Activated CD8-positive, alpha-beta T cell treated with anti-CD3 and anti-CD28 coated beads, Interleukin-2, amount 10 ng/mL, durations not matched to agents 7 days and 5 days (primary cell): ENCODE measurements at places on chromosomes 3 and 15. TPM values are rescaled to one million over a fixed set of nuclear protein-coding genes. Genes with fewer than 3 reads are reported as not detected.

DNA sequence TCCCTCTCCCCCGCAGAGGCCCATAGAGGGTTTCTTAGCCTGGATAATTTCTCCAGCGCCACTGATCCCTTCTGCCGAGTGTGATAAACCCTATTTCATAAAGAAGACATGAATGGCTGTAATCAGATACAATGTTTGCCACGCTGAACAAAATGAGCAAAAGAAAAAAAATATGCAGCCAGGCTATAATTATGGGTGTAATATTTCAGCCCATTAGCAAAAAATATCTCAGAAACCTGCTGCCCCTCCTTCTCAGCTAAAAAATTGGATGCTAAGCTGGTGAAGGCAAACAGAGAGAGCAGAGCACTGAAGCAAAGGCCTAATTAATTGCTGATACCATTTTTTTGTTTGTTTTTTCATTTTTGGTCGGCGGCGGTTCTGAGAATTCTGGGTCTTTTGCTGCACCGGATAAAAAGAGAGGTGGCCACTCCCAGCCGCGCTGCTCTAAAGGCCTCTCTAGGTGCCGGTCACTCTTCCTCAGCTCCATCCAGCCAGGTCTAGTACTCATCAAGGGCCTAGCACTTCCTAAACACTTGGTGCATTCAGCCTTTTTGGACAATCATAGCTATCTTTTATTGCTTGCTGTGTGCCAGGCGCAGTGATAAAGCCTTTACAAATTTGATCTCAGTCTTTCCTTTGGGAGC, 128.7 kb upstream of the TLE3 start:
- DNase-seq = no peak

DNA sequence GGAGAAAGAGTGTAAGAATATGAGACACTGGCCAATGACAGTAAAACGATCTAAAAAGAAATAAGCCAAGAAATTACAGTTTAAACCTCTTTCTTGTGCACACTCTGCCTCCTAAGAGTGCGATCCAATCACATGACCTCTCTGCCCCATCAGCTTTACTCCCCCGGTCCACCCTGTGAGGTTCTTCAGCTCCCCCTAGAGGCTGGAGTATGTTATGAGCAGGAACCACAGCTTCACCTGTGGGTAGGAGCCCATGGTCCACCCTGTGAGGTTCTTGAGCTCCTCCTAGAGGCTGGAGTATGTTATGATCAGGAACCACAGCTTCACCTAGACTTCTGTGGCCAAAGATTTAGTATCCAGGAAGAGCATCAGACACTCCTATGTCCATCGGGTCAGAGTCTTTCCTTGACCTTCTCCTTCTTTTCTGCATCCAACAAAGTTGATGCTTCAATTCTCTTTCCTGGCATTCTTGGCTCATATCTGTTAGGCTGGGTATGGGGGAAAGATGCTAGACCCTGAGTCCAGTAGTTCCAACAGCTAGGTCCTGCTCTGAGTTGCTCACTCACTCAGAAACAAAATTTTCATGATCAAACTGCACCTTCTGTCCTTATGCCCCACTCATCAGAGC, 164.0 kb downstream of the MINAR1 start:
- peak; percentile 76 for DNase-seq

- no peak for DNase-seq
Measured at GRCh38 chr15:96117270-96117669, 213.2 kb upstream of the NR2F2 start.

- no peak for DNase-seq
Measured at GRCh38 chr3:29677421-29677820, 396.6 kb downstream of the RBMS3 start.

GRCh38 chr15:99414755-99415731, 150.7 kb upstream of the MEF2A start:
- DNase-seq = no peak

GRCh38 chr3:55524565-55525244, 37.6 kb upstream of the WNT5A start:
- no peak for DNase-seq

GRCh38 chr15:73818308-73818985, 54.9 kb upstream of the TBC1D21 start:
- DNase-seq = no peak

DNA sequence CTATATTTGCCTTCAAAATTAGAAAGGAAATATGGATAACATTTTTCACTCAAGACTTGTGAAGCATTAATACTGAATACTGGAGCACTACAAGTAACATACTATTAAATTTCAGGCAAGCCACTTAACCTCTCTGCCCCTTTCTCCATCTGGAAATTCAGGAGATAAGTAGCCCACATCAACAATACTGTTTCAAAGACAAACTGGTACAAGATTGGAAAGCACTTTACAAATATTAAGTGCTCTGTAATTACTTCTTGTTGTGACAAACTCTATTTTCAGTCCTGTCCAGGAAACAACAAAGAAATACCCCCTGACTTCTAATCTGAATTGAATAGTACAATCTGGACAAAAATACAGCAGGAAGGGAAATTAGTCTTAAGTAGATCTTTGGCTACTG, 49.3 kb downstream of the TMEM212 start:
- DNase-seq = no peak

GRCh38 chr3:68988740-68989139, 24.7 kb downstream of the EOGT start:
- DNase-seq = no peak

DNA sequence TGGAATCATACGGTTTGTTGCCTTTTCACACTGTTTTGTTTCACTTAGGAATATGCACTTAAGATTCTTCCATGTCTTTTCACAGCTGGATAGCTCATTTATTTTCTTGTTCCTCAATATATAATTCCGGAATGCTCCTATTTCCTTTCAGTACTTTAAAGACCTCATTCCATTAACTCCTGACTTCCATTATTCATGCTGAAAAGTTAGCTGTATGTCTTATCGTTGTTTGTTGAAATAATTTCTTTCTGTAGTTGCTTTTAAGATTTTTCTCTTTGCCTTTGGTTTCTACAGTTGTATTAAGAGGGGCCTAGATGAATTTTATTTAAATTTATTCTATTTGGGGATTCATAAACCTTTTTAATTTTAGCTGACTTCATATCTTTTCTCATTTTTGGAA, 122.2 kb downstream of the ANXA2 start:
- no peak for DNase-seq

DNA sequence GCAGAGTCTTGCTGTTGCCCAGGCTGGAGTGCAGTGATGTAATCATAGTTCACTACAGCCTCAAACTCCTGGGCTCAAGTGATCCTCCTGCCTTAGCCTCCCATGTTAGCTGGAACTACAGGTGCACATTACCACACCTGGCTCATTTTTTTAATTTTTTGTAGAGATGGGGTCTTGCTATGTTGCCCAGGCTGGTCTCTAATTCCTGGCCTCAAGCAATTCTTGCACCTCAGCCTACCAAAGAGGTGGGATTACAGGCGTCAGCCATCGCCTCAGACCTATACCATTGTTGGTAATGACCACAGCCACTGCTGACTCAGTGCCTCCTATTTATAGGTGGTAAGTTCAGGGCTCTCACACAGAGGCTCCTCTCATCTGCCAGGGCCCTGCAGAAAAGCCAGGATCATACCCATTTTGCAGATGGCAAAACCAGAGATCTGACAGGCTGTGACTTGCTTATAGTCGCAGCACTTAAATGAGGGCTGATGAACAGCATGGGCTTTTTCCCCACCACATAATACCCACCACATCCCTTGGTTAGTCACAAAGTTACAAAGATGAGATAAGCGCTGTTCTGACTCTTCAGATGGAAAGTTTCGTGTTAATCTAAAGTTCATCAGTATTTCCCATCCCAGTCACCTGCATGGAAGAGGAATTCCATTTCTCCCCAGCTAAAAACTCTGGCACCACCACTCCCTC, 21.8 kb upstream of the SPATA12 start:
- DNase-seq = peak; percentile 31

DNA sequence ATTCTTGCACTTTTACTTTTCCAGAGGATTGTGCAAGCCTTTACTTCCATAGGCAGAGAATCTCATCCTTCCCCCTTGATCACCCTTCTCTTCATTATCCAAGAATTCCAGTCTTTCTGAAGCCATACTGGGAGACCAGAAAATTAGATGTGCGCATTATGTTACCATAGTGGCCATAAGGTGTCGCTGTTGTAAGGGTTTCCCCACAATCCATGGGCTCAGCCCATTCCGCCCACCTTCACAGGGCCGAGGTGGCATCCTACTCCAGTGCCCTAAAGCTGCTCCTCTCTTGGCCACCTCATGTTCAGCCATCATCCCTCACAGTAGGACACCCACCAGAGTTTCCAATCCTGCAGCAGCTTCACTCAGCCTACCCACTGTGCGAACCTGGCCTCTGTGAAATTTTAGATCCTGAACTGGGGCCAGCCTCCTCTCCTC, 35.0 kb downstream of the CTSH start:
- peak; percentile 42 for DNase-seq

- no peak for DNase-seq
Measured at GRCh38 chr15:81516012-81516411, 142.0 kb upstream of the TMC3 start.

- no peak for DNase-seq
Measured at GRCh38 chr15:88981244-88982215, 68.4 kb upstream of the MFGE8 start.

GRCh38 chr15:31954374-31955172, 75.7 kb upstream of the CHRNA7 start:
- no peak for DNase-seq

GRCh38 chr15:43517354-43518196, at the start of gene MAP1A:
TSS of gene MAP1A (plus strand) at chr15:43517608. CDS start at chr15:43521474, 3,866 bp downstream.
- no peak for DNase-seq

DNA sequence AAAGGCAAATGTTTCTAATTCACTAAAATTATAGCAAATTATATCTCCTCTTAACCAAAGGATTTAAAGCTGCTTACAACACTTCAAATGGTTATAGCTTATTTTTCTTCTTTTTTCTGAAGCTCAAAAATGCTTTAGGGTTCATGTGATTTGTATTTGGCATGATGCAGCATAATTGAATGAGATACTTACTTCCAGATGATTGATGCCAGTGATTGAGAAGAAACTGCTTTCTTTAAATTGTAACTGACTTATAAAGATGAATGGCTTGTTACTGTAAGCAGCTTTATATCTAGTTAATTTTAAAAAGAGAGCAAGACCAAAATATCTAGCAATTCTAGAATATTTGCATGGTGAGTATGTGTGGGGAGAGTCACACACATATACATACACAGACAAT, 270.7 kb upstream of the THRB start:
- DNase-seq = no peak

- no peak for DNase-seq
Measured at GRCh38 chr15:88075102-88075501, 181.4 kb downstream of the NTRK3 start.

DNA sequence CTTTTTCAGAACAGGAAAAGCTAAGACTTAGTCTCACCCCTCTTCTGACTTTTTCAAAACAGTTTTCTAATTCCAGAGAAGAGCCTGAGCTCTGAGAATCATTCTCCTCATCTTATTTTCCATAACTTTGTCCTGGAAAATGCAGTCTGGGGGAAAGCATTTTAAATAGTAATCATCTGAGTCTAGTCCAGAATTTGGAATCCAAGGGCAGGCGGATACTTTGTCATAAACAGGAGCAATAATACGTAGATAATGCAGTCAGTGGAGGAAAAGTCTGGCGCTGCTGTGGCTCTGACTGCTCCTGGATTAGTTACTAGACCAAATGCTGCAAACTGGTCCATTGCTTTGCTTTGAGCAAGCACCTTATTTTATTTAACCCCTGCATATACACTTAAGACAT, 285.0 kb downstream of the THSD4 start:
- DNase-seq = no peak

- DNase-seq = no peak
Measured at GRCh38 chr3:123122525-123123315, 55.9 kb downstream of the PDIA5 start.

- DNase-seq = no peak
Measured at GRCh38 chr3:190680691-190681090, 166.8 kb downstream of the IL1RAP start.

DNA sequence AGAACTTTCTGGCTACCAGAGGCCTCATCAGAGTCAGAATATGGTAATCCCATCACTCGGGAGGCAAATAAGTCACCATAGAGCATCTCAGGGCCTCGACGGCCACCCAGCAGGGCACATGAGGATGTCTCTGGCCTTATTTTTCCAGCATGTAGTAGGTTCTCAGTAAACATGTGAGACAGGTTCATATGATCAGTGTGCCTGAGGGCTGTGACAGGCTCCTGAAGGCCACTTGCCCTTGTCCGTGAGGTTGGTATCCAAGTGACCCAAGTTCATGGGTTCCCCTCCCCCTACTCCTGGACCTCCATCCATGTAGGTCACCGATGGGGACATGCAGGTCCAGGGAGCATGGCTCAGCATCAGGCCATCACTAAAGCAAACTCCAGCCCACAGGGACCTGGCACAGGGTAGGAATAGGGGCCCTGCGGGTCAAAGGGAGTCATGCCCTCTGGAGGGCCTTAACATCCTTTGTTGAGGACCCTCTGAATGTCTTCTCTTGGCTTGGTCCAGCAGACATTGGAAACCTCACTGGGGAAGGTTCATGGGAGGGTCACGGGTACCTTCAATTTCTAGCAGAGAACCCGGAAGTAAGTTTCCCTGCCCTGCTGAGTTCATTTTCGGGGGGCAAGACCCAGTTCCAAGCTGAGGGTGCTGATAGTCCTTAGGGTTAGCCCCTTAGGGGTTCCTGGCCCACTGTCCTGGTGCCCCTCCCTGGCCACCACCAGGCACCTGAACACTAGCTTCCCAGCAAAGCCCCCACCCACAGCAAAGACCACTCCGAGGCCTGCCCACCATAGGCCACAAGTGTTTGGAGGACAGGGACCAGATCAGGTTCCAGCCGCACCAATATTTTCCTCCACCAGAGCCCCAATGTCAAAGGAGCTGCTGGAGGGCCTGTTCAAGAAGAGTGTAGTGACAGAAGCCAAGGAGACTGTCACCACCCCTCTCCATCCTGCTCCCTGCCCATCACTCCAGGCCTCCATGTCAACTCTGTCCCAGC, 61.1 kb downstream of the ZNF445 start:
- DNase-seq = no peak

DNA sequence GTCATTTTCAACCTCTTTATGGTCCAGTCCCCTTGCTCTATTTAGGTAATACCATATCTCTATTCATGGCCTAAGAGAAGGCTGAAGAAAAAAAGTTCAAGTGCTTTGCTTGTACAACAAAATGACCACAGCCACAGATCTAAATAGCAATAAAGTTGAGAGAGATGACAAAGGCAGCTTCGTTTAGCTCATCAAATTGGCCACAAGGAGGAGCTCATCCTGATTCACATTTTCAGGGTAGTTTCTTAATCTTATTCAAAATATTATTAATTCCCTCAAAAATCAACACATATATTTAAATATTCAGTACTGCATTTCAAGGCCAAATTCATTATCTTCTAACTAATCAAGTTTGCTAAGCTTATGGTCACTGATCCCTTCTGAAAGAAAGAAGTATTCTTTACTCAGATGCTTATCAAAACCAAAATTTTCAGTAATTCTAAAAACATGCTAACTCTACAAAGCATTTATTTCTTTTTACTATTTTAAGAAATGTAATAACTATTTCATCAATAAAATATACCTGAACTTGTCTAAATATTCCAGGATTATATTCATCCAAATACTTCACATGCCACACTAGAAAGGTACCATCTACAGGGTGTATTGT, 85.5 kb downstream of the DMXL2 start:
- DNase-seq = no peak

Gene NANOGP8
- not detected for total RNA-seq

Gene FBXO40
- not detected for total RNA-seq

Gene TMCO5A
- total RNA-seq = not detected

Gene ENTPD3
- not detected for total RNA-seq

Gene CPB1
- total RNA-seq = not detected

Gene SAMD7
- total RNA-seq = not detected

Gene FRMD5
- total RNA-seq = not detected

Gene SLC27A2
- total RNA-seq = 12.5 TPM
